Small intestine (tissue), 16 donors: ENCODE measurements at places on chromosomes 16 and 17. TPM values are rescaled to one million over a fixed set of nuclear protein-coding genes. Genes with fewer than 3 reads are reported as not detected.
A peak's percentile ranks its signal among the peaks of the same experiment; 100 is the strongest.

The SMYD4 gene
- polyA plus RNA-seq = 5.1 TPM

The SERPINF2 gene
- polyA plus RNA-seq = 29.9 TPM

The FBXW10B gene
- polyA plus RNA-seq = not detected

The PPY gene
- not detected for polyA plus RNA-seq

GRCh38 chr17:80303824-80304223 lies 43.2 kb downstream of the RNF213 start:
- no peak overlapping the region for H3K4me3 ChIP-seq
- H3K4me1 ChIP-seq = no peaks in the 10 kb centered on the region

DNA sequence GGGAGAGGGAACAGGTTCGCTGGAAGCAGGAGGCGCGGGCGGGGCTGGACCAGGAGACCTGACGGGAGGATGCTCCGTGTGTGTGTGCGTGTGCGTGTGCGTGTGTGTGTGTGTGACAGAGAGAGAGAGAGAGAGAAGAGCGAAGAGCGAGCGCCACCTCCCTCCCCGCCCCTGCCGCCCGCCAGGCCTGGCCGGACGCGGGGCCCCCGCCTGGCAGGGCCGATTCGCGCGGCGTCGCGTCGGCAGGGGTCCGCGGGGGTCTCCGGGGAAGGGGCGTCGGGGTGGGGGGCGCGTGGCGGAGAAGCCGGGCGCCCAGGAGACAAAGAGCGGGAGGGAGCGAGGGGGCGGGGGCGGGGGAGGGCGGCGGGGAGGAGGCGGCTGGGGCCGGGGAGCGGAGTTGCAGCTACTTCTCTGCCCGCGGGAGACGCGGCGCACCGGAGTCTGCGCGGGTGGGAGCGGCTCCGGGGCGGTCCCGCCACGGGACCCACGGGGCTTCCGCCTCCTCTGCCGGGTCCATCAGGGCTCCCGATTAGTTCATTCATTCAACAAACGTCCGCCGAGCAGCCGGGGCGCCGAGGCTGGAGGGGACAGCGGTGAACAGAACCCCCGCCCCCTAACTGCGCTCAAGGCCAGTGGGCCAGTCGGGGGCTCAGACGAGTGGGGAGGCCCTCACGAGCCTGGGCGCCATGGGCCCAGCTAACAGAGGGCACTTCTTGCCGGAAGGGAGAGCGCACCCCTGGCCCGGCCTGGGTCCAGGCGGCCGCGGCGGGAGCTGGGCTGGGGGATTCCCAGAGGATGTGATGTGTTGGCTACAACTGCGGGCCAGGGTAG lies at the start of gene SAMD14:
Gene SAMD14, minus strand, starts transcription at position 433 of the 831 bp plus-strand sequence. CDS start 5,201 bp downstream, outside the sequence.
- peaks cover 4% of the 10 kb centered on the region for H3K36me3 ChIP-seq
- no peak for DNase-seq
- peak within 1 kb of the TSS; percentile 31 for H3K4me3 ChIP-seq
- peaks cover 13% of the 10 kb centered on the region for H3K4me1 ChIP-seq
- no peaks in the 10 kb centered on the region for H3K27me3 ChIP-seq

DNA sequence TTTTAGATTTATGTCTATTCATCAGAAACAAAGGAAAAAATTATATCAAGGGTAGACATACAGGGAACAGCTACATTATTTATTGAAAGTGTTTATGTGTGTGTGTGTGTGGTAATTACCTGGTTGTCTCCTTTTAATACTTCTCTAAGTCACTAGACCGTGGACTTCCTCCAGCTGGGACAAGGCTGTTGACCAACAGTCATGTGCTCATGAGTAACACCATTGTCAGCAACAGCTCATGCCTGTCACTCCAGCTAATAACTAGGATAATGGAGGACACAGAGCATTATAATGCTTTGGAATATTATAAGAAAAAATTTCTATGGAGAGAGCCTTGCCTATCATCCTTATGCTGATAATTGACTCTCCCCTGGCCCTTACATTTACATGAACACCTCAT lies 125.3 kb upstream of the SALL1 start:
- no peak overlapping the region for H3K27ac ChIP-seq
- DNase-seq = no peak
- no peaks in the 10 kb centered on the region for H3K27me3 ChIP-seq
- no peaks in the 10 kb centered on the region for H3K36me3 ChIP-seq

- DNase-seq = no peak
- peaks cover 75% of the 10 kb centered on the region for H3K36me3 ChIP-seq
- H3K4me1 ChIP-seq = no peaks in the 10 kb centered on the region
- H3K27me3 ChIP-seq = no peaks in the 10 kb centered on the region
- H3K4me3 ChIP-seq = no peak overlapping the region
- no peak overlapping the region for H3K27ac ChIP-seq
Observed at GRCh38 chr17:42339221-42339620, 49.0 kb downstream of the STAT3 start.

DNA sequence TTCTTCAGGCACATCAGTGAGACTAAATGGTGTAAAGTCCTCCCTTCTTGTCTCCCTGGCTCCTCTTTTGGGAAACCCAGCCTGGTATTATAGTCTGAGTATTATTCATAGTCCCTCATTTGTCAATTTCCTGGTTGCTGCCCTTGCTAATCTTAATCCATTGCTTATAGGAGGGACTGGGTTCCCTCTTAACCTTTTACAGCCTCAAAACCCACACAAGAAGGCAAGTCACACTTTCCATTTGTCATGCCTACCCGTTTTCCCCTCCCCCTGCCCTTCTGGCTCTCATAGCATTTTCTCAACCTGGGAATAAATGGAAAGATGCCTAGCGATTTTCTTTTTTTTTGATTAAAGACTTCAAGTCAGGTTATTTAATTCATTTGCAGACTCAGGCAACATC lies 124.8 kb downstream of the MAP2K6 start:
- no peaks in the 10 kb centered on the region for H3K4me1 ChIP-seq
- H3K27me3 ChIP-seq = no peaks in the 10 kb centered on the region
- H3K36me3 ChIP-seq = no peaks in the 10 kb centered on the region
- DNase-seq = no peak
- H3K27ac ChIP-seq = no peak overlapping the region

DNA sequence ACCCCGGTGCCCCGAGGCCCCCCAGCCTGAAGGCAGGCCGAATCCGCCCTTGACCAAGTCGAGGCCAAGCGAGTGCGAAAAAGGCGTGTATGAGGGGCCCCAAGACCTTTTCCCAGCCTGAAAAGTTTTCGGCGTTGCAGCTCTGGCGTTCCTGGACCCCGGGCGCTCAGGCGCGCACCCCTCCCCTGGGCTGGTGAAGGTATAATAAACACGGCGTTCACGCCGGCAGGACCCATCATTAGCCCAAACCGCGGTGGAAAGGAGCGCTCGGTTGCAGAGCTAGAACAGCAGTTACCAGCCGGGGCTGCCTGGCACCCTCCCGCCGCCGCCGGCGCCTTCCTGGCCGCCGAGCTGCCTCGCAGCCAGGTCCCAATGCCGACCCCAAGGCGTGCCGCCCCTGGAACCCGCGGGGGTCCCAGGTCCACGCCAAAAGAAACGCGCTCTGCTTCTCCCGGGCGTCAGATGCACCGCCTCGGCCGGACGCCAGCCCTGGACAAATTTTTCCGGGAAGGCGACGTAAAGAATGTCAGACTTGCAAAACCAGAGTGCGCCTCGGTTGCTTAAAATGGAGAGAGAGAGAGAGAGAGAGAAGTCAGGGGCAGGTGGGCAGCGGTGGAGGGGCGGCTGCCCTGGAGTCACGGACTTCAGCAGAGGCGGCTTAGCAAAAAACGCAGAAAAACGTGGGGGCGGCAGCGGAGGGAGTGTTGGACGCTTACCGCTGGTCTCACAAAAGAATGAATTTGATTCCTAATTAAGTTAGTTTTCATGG lies 11.5 kb upstream of the FOXF1 start:
- H3K36me3 ChIP-seq = no peaks in the 10 kb centered on the region
- H3K4me3 ChIP-seq = no peak overlapping the region
- peaks cover 95% of the 10 kb centered on the region for H3K27me3 ChIP-seq

- H3K4me3 ChIP-seq = no peak overlapping the region
- H3K27ac ChIP-seq = no peak overlapping the region
- peaks cover 35% of the 10 kb centered on the region for H3K4me1 ChIP-seq
- H3K27me3 ChIP-seq = no peaks in the 10 kb centered on the region
- H3K36me3 ChIP-seq = peaks cover 25% of the 10 kb centered on the region
- DNase-seq = no peak
Observed at GRCh38 chr16:85006639-85007038, 4.7 kb downstream of the ZDHHC7 start.

DNA sequence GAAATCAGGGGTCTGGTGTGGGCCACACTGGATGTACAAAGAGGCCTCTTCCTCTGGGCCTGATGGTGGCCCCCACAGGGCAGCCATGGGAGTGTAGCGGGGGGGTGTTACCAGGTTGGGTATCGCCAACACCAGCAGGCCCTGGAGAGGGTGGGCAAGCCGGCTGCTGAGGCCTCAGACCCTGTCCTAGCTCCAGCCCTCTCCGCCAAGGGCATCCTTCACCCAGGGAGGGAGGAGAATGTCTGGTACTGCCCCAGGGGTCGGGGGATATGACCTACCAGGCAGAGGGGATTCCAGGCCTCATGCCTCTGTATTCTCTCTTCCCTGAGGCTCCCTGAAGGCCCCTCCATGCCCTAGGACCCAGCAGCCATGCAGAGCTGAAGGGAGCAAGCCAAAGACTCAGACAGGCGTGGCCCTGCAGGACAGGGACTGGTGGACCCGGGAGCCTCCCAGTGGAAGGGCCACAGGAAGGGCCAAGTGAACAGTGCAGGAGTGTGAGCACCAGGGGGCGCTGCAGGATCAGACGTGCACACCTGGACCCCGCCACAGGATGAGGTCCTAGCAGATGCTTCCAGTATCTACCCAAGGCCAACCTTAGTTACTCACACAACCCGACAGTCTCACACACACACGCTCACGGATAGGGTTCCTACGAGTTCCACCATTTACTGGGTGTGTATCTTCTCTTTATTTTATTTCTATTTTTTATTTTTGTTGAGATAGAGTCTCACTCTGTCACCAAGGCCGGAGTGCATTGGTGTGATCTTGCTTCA lies 10.9 kb upstream of the CES4A start:
- no peak overlapping the region for H3K27ac ChIP-seq
- H3K36me3 ChIP-seq = no peaks in the 10 kb centered on the region
- H3K27me3 ChIP-seq = no peaks in the 10 kb centered on the region
- H3K4me1 ChIP-seq = no peaks in the 10 kb centered on the region

GRCh38 chr16:86134802-86135461 lies 236.0 kb downstream of the IRF8 start:
- no peaks in the 10 kb centered on the region for H3K36me3 ChIP-seq
- no peaks in the 10 kb centered on the region for H3K4me1 ChIP-seq
- H3K4me3 ChIP-seq = no peak overlapping the region
- DNase-seq = no peak

GRCh38 chr16:87067836-87068761 lies 249.1 kb downstream of the C16orf95 start:
- H3K36me3 ChIP-seq = no peaks in the 10 kb centered on the region
- no peak for DNase-seq
- no peaks in the 10 kb centered on the region for H3K4me1 ChIP-seq
- no peak overlapping the region for H3K4me3 ChIP-seq
- H3K27me3 ChIP-seq = peaks cover 2% of the 10 kb centered on the region
- H3K27ac ChIP-seq = no peak overlapping the region

DNA sequence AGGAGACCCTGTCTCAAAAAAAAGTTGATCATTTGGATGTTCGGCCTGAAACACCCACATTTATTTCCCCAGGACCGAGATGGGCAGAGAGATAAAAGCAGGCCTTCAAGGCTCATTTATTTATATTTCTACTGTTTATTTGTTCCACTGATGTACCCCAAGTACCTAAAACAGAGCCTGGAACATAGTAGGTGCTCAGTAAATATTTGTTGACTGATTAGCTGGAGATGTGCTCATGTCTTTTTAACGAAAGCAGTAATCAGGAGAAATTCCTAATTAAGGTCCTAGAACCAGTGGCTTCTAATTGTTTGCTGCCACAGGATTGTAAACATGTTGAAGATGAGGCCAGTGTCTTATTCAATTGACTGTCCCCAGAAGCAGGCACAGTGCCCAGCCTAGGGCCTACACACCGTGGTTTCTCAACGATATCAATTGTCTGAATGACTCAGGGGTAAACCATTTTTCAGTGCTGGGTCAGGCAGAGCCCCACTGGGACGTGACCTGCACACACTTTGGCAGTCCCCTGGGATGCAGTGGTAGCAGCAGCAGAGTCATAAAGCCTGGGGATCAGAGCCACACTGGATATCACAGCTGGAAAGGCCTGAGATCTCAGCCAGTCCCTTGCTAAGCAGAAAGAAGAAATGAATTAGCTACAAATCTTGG lies 34.8 kb downstream of the SOST start:
- no peaks in the 10 kb centered on the region for H3K27me3 ChIP-seq
- H3K4me3 ChIP-seq = no peak overlapping the region
- H3K4me1 ChIP-seq = no peaks in the 10 kb centered on the region
- DNase-seq = no peak

GRCh38 chr16:57606847-57607501 lies 21.5 kb upstream of the ADGRG1 start:
- no peaks in the 10 kb centered on the region for H3K27me3 ChIP-seq
- H3K4me1 ChIP-seq = no peaks in the 10 kb centered on the region
- peak; percentile 75 for DNase-seq
- H3K27ac ChIP-seq = peak overlapping the region; percentile 69

- H3K4me1 ChIP-seq = peaks cover 4% of the 10 kb centered on the region
- H3K27me3 ChIP-seq = peaks cover 5% of the 10 kb centered on the region
- H3K36me3 ChIP-seq = no peaks in the 10 kb centered on the region
- no peak for DNase-seq
- H3K4me3 ChIP-seq = no peak overlapping the region
- no peak overlapping the region for H3K27ac ChIP-seq
Observed at GRCh38 chr17:49578952-49579500, 3.4 kb downstream of the NXPH3 start.

DNA sequence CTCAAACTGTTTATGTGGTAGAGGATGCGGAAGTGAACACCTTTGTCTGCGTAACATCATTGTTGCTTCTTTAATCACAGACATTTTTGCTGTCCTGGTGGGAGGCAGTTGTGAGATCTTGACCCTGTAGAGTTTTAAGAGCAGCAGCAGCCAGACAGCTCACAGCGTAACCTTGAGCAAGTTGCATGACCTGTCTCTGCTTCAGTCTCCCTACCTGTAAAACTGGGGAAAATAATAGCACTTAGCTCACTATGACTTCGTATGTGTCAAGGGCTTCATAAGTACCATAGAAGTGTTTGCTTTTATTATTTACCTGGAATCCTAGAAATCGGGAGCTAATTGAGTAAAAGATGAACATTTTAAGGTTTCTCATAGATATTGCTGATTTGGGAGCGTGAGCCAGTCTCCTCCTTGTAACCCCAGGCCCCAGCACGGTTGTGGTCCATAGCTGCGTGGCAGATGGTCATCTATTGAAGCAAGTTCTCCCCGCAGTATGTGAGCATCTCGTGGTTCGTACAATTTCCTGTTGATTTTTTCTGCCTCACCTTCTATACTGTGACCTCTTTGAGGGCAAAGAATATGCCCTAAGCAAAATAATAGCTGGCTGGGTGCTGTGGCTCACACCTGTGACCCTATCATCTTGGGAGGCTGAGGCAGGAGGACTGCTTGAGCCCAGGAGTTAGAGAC lies 34.4 kb downstream of the GPRC5B start:
- H3K27me3 ChIP-seq = no peaks in the 10 kb centered on the region
- no peak for DNase-seq
- no peak overlapping the region for H3K27ac ChIP-seq
